ENCODE measurements at places on chromosomes 4 and X. TPM values are rescaled to one million over a fixed set of nuclear protein-coding genes. Genes with fewer than 3 reads are reported as not detected.

- DNase-seq: no peak
Measured at GRCh38 chr4:77006753-77007353, 57.3 kb downstream of the SEPTIN11 start.

DNA sequence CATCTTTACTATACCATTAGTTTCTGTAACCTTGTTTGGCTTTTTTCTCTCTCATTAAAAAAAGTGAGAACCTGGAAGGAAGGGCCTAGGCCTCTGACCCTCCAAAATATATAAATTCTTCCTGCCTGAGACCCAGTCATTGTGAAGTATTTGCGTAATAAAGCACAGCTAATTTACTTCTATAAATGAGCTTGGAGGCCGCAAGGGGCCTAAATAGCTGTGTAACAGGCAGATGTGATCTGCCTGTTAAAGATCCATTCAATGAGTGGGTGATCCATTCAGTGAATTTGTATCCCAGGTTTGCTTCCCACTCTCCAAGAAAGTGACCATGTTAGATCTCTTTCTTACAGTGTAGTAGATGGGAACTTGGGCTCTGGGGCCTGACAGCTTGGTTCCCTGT, 595 bp upstream of the PYURF start:
- peak; percentile 11 for DNase-seq

DNA sequence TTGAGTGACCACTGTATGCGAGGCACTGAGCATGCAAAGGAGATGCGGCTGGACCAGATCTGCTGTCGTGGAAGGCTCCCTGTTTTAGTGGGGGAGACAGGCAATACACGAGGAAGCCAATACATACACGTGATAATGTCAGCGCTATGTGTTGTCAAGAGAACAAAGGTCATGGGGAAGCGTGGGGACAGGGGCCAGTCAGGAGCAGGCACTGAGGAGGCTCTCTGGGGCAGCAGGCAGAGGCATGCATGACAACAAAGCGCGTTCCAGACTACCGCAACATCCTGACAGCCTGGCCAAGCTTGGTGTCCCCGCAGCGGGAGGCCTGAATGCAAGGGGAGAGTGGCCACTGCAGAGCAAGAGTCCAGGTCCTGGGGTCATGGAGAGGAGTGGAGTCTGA, 61.9 kb downstream of the DCTD start:
- DNase-seq: no peak

DNA sequence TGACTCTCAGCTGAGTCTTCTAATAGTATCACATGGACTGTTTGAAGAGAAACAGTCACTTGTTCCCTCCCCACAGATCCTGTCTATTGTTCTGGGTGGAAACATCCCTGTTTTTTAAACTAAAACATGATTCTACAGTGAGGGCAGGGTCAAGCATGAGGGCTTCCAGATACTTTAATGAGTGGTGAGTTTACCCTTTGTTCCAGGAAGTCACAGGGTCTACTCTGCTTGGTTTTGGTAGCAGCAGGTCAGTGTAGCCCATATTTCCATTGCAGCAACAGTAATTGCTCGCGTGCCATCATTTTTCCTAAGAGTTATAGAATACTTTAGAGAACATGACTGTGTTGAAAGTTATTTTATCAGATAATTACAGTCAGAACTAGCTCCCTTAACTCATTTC, 87.4 kb downstream of the ZNF732 start:
- DNase-seq: no peak

- DNase-seq: no peak
Measured at GRCh38 chr4:167114416-167114971, 119.8 kb downstream of the SPOCK3 start.

DNA sequence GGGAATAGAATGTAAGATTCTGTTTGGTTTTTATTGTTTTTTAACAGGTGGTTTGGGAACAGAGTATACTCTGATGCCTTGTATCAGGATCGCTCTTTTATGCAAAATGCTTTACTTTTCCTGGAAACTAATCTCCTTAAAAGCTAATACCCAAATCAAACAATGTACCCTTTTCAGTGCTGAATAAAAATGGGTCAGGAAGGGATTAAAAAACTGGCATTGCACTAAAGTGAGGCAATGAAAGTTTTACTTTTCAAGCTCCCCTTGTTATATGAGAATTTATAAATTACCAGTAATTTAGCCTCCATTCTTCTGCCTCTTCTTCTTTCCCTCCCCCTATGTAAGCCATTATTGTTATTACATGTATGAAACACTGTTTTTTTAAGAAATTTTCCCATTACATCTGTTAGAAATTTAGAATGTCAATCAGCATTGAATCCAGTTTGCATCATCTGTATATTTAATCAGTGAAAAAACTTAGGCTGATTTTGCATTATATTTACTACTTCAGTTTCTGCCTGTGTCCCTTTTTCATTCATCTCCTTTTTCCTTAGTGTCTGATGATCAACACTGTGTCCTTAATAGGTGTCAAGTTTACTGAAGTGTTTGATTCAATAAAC, 89.7 kb upstream of the NPNT start:
- DNase-seq: no peak

DNA sequence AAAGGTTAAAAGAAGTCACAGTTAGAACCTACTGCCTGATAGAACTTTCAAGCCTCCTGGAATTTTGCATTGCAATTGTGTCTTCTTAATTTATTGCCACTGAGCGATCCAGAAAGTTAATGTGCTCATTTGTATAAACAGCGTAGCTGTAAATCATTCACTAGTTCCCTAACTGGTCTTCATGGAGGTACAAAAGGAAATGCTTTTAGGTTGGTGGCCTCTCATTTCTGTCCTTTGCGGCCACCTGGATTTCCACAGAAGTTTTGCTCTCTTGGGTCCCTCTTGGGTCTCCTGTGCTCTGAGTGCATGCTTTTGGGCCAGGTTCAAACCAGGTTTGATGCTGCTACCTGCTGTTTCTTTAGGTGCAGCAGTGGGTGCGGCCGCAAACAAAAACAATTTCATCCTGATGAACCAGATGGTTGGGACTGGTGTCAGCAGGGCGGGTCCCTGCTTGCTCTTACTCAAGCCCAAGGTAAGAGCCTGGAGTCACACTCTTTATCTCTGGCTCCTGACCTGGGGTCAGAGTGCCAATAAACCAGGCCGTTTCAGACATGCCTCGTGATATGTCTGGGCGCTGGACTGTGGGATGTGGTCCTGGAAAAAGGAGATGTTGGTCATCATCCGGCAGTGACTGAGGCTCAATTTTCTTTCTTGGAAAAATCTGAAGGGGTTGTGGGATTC, 270.1 kb downstream of the PTTG2 start:
- no peak for DNase-seq

DNA sequence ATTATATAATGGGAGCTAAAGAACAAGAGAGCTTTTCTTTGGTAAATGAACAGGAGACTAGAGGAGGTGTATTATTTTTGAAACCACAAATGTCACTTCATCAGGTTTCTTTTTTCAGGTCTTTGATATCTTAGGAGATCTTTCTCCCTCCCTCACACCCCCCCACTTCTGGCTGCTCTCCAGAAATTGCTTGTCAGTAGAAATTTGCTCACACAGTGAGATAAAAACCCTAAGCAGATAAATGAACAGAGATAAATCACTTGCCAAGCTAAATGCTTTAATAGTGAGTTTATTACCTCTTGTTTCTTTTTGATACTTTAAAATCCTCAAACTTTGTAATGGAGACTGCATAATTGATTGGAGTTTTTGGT, 421.2 kb upstream of the TENM3 start:
- no peak for DNase-seq

DNA sequence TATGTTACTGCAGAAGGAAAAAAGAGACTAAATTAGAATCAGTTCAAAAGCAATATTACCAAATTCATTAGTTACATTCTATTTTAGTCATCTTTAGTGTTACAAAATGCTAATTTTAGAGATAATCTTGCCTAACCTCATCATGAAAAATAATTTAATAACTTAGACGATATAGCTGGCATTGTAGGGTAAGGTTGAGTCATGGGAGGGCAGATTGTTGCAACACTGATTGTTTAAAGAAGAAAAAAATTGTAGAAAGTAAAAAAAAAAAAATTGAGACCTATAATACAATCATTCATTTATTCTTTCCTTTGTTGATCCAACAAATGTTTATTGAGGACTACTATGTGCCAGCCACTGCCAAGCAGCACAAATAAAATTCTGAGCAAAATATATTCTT, 330.9 kb downstream of the GBA3 start:
- DNase-seq: no peak

- no peak for DNase-seq
Measured at GRCh38 chr4:53273726-53274125, 92.1 kb downstream of the SCFD2 start.

GRCh38 chrX:70423936-70424675, 992 bp downstream of the GDPD2 start:
- DNase-seq: no peak

GRCh38 chr4:12439633-12440305, 1011.1 kb upstream of the HS3ST1 start:
- DNase-seq: no peak

DNA sequence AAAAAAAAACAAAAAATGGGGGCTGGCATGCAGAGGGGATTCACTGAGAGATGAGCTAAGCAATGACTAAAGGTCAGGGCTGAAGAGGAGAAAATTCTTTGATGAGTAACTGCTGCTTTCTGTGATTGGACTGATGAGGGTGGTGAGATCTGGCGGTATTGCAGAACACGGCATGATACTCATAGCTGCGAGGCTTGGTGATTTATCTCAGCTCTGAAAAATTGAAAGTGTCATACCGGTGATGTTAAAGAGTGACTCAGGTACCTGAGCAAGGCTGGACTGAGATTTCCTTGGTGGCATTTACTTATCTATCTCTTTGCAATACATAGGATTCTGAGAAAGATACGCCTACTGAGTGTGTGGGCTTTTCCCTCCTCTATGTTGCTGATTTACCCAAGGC, 204.1 kb upstream of the DDX53 start:
- DNase-seq: no peak

DNA sequence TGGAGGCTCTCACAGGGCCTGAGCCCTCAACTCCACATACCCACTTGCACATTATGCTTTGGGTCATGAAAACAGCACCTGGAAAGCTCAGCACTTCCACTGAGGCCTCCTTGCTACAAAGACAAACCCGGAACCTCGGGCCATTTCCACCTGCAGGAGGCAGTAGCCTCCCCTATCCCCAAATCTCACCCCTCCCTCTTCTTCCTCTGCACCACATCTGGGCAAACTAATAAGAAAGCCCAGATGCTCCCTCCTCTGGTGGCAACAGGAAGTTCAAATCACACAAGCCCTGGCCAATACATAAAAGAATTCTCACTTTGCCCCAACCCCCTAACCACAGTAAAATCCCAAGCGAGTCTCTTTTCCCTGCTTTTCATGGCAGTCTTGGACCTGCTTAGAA, 136.4 kb downstream of the MAPK10 start:
- peak; percentile 68 for DNase-seq

DNA sequence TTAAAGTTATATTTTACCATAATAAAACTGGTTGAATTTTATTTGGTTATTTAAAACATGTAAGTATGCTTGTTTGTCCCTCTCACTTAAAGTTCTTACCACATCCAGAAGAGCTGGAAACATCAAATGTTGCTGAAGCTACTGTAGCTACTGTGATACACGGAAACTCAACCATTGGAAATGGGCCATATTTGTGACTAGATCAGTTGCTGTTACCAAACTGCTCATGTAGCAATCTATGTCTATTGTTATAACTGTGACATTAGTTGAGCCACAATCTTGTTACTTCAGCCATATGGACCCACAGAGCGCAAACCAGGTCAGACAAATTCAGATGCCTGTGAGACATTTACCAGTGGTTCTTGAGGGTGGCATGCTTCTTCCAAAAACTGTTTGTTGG, 41.6 kb downstream of the NDNF start:
- no peak for DNase-seq

GRCh38 chr4:42555828-42556227, 101.1 kb downstream of the ATP8A1 start:
- no peak for DNase-seq

GRCh38 chrX:81120258-81120935, 81.3 kb downstream of the HMGN5 start:
- DNase-seq: no peak

DNA sequence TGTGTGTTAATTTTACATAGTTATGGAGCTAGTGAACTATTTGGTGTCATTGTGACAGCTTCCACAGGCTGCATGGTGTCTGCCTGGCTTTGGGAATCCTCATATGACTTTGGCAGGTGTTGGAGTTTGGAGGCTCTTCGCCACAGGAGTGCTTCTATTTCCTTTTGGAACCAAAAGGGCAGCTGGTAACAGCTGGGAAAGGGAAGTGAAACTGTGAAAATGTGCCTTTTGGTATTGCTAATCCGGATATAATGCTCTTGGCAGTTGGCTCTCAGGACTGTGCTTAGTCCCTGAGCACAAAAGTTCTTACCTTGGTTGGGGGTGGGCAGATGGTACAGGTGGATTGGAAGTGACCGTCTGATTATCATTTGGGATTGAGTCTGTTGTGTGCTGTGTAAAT, 18.1 kb downstream of the OFD1 start:
- no peak for DNase-seq

DNA sequence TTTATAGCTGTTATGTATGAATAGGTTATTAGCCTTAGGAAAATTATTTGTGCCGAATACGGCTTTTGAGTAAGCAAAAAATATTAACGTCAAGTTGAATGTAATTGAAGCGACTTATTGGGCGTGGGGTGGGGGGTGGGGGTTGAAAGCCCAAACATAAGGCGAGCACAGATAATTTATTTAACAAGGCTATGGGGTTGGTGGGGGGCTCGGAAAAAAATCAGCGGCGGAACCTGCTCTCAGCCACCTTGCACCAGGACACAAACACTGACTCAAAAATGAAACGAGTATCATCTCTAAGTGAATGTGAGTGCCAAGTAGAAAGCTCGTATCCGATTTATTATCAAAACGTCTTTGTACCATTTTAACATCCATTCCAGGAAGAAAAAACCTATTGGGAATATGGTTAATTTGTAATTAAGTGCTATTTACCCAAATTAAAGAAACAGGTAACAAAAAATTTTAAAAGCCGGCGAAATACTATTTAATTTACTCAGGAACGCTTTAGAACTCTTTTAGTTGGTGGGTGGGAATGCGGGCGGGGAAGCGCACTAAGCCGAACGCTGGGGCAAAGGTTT, 902 bp upstream of the LARP1B start:
- no peak for DNase-seq

DNA sequence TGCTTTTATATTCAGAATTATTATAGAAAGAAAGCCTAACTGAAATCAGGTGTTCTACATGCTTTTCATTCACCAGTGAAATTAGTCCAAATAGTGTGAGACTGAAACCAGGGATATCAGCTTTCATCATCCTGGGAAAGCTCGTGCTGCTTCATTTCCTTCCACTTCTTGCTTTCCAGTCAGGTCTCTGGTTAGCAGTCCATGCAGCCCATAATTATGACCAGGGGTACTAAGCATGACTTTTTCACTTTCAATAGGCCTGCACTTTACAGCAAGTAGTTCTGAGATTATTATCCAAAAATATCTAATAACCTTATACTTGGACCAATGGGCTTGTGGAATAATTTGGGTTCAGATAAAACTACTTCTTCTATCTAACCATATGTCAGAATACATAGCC, 673.2 kb upstream of the MAGEB2 start:
- no peak for DNase-seq

GRCh38 chrX:66042307-66043077, 2.6 kb upstream of the VSIG4 start:
- no peak for DNase-seq

The GNRHR gene
- total RNA-seq: not detected

The PDE6B gene
- total RNA-seq: 12.7 TPM

The GAGE2A gene
- total RNA-seq: 0.70 TPM

The CXCL9 gene
- total RNA-seq: not detected

The PAGE2 gene
- not detected for total RNA-seq

The NPY1R gene
- total RNA-seq: 1.7 TPM

The OCIAD1 gene
- total RNA-seq: 142 TPM

The UGT2B15 gene
- total RNA-seq: not detected

The DMRTC1 gene
- total RNA-seq: not detected

The VAMP7 gene
- total RNA-seq: 32.1 TPM

The SMARCA5 gene
- 64.1 TPM for total RNA-seq

The CFAP47 gene
- total RNA-seq: 0.07 TPM

The DCAF12L2 gene
- 1.6 TPM for total RNA-seq

The HTRA3 gene
- total RNA-seq: 4.6 TPM
